Globus pallidus (tissue), 1 donor: ENCODE measurements at places on chromosomes 4 and X.

DNA sequence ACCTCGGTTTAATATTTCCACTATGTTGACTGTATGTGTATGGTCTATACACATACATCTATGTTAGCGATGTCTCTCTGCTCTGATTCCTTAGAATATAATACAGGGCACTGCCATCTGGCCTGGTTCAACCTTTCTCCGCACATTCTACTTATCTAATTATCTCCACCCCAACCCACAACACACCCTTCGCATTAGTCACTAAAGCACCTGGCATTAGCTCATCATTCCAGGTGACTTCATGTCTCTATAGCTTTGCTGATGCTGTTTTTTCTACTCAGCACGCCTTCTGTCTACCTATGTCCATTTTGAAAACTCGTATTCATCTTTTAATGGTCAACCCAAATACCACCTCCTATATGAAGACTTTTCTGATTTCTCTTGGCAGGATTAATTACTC lies 425.2 kb upstream of the RASGEF1B start:
- DNase-seq: no peak

DNA sequence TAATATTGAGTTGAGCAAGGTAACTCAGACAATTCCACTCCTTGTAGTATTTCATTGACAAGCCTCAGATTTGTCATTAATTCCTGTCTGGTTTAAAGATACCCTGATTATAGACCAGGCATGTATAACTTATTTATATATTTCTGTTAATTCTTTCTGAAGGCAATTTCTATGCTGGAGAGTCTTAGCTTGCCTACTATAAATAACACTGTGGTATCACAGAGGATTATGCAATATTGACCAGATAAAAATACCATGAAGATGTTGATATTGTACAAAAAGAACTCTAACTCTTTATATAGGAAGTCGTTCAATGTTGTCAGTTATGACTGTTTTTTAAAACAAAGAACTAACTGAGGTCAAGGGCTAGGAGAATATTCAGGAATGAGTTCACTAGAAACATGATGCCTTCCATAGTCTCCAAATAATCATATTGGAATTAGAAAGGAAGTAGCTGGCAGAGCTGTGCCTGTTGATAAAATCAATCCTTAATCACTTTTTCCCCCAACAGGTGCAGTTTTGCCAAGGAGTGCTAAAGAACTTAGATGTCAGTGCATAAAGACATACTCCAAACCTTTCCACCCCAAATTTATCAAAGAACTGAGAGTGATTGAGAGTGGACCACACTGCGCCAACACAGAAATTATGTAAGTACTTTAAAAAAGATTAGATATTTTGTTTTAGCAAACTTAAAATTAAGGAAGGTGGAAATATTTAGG lies 821 bp downstream of the CXCL8 start:
- no peak for DNase-seq

GRCh38 chrX:38799995-38800580 lies 1.2 kb upstream of the MID1IP1 start:
- DNase-seq: peak; percentile 59

DNA sequence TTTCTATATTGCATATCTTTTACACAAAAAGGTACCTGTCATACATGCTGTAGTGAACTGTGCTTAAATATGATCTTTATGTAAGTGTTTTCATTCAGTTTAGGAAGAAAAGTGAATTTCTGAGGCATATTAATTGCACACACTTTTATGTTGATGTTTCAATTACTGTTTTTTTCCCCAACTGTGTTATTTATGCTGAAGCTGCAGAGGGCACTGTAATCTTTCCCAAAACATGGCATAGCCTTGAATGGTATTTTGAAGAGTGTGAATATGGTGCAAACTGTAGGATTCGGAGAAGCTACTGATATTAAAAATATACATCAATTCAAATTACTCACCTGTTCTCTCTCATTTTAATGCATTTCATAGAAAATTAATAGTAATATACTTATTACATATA lies 6.0 kb upstream of the CENPE start:
- peak; percentile 32 for DNase-seq

- no peak for DNase-seq
Observed at GRCh38 chr4:74884266-74884665, 48.6 kb upstream of the PARM1 start.

DNA sequence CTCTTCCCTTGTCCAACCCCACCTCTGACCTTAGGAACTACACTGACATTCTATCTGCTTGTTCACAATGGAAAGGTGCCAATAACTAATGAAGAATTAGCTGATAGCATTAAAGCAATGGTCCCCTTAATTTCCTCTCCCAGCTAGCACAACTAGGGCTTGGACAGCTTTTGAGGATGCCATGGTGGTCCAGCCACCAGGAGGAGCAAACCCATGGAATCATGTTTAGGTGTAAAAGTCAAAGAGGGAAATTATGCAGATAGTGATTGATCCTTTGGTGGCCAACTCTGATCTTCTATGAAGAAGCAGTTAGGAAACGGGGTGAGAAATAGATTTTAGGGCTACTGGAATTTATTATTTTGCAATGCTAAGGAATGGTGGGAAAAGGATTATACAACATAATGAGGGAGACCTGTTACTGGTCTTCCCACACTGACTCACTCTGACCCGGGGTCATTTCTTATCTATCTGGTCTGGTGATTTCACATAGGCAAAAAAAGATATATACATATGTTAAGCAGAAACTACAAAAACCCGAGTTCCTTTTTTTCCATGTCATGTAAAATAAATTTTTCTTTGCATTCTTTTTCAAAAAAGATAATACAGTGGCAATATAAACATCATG lies 45.8 kb upstream of the FBXW7 start:
- DNase-seq: no peak

DNA sequence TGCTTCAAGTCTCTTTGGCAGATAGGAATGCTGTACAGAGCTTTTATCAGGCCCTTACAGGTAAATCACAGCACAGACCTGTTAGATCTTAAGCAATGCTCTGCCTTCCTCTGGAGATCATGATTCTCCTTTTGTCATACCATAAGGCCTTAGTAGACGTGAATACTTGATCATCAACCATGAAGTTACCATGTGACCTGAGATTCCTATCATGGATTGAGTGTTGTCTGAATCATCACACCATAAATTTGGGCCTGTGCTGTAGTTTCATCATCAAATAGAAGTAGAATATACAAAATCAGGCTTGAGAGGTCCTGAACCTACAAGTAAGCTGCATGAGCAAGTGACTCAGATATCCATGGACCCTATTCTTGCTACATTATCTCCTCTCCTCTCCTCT lies 466.8 kb upstream of the INTU start:
- DNase-seq: no peak

- DNase-seq: peak; percentile 5
Observed at GRCh38 chr4:80365928-80366327, 30.4 kb downstream of the CFAP299 start.

DNA sequence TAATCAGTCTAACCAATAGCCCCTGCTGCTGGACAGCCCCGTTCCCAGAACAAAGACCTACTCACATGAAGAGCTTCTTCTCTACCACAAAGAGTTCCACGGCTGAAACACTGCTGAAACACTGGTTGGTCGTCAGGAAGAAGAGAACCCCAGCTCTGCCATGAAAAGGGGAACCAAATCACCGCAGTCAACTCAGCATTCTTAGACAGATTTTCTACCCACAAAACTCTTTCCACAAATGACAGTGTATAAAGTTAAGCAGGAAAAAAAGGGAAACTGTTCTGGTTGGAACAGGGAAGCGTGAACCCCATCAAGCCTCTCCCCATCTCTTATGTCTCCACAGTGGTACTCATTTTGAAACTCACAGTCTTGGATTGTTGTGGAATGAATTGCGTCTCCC lies 57.3 kb downstream of the ABCG2 start:
- DNase-seq: peak; percentile 61

- DNase-seq: no peak
Observed at GRCh38 chr4:78653655-78654054, 102.1 kb downstream of the ANXA3 start.

DNA sequence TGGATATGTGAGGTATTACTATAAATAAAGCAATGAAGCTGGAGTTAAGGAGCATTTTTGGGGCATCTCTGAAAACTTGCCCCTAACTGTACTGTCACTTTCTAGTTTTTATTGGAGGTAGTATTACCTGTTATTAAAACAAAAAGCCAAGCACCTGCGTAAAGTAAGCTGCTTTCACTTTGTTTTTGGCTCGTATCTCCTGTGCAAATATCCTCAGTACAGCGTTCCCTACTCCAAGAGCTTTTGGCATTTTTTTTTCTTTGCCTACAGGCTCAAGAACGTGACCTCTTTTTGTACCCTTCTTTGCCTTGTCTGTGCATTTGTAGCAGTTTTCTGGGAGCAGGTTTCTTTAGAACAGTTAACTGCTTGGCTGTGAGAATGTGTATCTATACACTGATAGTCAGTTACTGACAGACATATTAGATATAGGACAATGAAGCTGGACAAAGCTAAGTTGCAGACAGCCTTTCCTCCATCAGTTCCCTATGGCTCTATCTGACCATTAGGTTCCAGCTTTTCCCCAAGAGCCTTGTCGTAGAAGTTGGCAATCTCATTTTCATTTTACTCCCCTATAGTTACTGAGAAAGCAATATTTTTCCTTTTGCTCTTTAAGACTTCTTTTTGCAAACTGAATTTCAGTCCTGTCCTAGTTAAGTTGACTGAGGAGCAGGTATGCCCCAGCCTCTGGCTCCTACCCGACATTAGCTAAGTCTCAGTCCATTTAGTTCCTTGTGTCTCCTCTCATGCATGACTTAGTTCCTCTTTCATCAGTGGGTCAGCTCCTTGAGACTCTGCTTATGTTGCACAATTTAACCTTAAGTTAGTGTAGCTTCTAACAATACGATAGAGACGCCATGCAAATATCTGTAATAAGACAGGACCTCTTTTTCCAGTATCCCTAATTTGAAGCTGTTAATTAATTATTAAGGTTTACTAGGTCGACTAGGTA lies 71.5 kb upstream of the HPRT1 start:
- no peak for DNase-seq

DNA sequence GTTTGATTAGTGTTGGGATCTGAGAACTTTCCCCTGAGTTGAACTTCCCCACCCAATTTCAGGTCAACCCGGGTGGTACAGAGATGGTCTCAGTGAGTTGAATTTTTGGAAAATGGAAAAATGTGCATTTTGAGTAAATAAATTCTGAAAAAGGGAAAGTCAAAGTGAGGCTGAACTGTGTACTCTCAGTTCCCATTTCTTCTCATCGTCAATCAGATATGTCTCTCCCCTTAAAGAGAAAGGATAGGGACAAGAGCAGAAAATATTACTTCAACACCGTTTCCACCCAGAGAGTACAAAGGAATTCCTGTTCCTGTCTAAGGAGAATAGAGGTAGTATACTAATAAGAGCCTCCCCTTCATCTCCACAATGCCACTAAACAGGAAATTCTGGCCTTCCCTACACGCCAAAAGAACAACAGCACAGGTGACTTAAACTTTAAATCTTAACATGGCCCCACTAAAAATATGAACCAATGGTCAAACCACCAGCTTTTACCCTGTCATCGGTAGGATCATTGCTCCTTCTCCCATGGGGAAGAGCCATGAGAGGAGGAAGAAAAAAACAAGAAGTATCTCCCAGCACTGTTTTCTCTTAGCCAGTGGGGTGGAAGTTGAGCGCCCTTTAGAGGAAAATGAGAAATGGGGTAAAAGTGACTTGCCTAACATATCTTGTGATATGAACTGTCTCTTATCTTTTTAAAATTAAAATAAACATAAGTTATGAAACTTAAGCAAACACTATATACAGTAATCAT lies 30.3 kb downstream of the BMP3 start:
- DNase-seq: no peak

- DNase-seq: peak; percentile 45
Observed at GRCh38 chr4:144787365-144788258, 141.7 kb downstream of the HHIP start.

- peak; percentile 50 for DNase-seq
Observed at GRCh38 chr4:36394352-36394903, 113.0 kb downstream of the DTHD1 start.

DNA sequence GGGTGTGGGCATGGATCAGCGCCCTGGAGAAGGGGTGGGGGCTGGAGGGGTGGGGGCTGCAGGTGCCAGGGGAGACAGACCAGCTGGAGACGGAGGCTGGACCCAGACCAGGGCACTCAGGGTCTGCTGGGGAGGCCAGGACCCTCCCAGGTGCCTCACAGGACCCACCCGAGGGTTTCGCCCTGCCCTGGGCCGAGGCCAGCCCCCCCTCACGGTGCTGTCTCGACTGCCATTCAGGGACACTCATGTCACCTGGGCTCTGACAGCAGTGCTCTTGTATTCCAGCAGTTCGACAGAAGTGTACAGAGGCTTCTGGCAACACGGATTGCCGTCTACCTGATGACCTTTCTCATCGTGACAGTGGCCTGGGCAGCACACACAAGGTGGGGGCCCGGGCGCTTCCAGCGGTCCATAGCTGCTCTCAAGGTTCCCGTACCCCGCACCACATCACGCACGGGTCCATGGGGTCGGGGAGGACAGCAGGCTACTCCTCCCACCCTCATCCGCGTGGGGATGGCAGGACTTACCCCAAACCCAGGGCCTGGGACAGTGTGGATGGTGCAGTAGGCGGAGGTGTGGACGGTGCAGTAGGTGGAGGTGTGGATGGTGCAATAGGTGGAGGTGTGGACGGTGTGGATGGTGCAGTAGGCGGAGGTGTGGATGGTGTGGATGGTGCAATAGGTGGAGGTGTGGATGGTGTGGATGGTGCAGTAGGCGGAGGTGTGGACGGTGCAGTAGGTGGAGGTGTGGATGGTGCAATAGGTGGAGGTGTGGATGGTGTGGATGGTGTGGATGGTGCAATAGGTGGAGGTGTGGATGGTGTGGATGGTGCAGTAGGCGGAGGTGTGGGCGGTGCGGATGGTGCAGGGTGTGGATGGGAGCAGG lies 18.1 kb downstream of the TMEM175 start:
- DNase-seq: no peak
